Kidney glomerular epithelial cell (primary cell): ENCODE measurements at places on chromosomes 2 and 18.

DNA sequence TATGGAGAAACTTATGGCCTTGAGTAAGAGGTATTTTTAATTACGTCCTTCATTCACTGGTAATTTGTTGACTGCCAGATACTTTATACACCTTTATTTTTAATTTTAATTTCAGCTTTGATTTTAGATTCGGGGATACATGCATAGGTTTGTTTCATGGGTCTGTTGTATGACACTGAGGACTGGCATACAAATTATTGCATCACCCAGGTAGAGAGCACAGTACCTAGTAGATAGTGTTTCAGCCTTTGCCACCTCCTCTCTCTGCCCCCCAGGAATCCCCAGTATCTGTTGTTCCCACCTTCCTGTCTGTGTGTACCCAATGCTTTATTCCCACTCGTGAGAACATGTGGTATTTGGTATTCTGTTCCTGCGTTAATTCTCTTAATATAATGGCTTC, 137.9 kb downstream of the RTN4 start:
- DNase-seq = no peak

GRCh38 chr2:181178823-181179412, 198.5 kb downstream of the UBE2E3 start:
- no peak for DNase-seq

- DNase-seq = no peak
Observed at GRCh38 chr18:78494204-78495085, 485.2 kb upstream of the SALL3 start.

DNA sequence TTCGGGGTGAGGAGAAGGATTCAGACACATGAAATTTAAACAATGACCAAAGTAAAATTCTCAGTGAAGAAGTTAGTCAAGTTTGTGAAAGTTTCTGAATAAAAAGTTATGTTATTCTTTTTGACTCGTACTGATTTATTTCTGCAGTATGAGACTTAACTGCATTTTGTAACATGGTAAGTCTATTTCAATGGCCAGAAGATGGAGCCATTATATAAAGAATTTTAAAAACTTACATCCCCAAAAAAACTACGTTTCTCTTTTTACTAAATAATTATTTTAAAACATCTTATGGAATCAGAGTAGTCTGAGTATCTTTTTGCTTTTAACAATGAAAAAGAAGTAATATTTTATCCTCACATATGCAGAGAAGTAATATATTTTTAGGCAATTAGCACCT, 51.4 kb upstream of the SCN1A start:
- DNase-seq = no peak

DNA sequence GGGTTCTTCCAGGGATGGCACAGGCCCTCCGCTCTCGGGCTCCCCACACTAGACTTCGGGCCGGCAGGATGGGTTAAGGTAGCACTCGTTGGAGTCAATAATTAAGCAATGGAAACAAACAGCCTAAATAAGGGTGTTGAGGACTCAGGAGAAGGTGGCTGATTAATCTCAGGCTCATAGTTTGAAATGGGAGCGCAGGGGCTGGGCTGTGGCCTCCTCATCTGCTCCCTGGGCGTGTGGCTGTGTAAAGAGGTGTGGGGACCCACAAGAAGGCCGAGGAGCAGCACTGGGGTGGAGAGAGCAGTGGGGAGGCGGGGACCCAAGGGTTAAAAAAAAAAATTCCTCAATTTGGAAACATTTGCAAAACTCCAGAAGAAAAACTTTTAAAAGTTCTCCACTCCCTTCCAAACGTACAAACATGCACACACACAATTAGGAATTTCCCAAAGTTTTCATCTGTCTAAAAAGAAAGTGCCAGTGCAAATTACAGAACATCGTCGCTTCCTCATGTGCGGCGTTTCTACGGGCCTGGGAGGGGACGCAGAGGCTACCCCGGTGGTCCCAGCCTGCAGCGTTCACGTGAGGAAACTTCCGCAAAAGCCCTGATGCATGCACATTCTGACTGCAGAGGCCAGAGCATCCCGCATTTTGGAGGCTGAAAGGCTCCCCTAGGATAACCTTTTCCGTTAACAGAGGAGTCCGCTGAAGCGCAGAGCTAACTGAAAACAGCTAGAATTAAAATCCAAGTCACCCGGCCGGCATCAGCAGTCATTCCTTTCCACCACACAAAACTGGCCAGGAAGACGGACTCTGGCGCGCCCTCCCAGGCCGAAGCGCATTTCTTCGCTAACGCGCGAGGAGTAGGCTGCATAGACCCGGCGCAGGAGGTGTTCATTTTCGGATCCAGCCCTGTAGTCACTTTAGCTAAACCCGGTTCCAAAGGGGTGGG, 1.0 kb upstream of the TUBB6 start:
- DNase-seq = peak; percentile 44

GRCh38 chr2:101012706-101013181, 10.7 kb downstream of the RPL31 start:
- DNase-seq = peak; percentile 26

- DNase-seq = no peak
Observed at GRCh38 chr2:207049122-207049521, 109.8 kb downstream of the CPO start.

DNA sequence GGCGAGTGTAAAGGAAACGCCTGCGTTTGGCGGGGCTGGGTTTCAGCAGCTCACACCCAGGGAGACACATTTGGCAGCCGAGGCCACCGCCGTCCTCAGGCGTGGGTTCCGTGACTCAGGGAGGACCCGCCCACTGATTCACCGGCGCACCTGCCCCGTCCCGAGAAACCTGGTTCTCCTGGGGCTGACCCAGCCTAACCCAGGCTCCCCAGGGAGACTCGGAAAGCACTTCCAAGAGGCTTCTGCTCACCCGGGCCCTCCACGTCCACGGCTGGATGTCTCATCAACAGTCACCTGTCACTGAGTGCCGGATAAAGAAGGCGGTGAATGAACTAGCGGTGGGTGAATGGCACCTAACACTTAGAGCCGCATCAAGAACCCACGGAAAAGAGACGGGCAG, 126.4 kb upstream of the CTDP1 start:
- no peak for DNase-seq

- no peak for DNase-seq
Observed at GRCh38 chr2:97900806-97901205, 94.9 kb downstream of the TMEM131 start.

DNA sequence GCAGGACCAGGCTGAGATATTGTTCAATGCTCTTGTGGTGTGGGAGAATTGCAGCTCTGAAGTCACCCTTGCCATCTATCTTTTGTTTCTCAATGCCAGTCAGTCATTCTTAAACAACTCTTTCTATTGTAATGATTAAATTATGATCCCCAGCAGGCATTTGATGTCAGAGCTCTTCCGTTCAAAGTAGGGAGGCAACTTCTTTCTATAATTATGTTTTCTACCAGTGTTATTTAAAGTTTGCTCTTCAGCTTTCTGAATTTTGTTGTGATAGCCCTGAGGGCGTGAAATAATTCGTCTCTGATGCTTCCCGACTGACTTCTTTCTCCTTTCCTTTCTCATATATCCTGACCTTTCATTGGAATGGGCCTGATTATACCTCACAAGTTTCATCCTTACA, 161.4 kb upstream of the KLHL14 start:
- DNase-seq = no peak
